NCI-H1105 treated with DMSO at 0.1 percent for 48 hours (cell line): ENCODE measurements at places on chromosomes 3 and 15.

DNA sequence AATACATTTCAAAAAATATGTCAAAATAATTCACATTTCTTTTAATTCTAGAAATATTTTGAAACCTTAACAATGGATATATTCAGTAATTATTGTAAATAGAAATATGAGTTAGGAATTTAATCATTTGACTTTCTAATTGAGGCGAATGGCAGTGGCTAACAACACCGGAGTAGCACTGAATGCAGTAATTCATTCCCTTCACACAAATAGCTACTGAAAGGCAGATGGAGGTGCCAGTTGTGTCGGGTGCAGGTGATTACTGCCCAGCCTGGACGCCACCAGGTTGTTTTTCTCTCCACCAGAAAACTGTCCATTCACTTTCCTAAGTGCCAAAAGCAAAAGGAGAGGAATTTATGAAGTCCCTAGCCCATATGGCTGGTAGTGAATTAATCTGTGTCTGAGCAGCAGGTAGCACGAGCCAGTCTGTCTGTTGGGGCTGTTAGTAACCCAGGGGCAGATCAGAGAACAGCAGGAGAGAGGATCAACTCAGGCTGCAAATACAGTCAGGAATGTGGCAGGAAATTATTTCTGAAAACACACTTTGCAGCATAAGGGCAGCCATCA is 79.3 kb upstream of the GMNC start:
- no peak for DNase-seq

DNA sequence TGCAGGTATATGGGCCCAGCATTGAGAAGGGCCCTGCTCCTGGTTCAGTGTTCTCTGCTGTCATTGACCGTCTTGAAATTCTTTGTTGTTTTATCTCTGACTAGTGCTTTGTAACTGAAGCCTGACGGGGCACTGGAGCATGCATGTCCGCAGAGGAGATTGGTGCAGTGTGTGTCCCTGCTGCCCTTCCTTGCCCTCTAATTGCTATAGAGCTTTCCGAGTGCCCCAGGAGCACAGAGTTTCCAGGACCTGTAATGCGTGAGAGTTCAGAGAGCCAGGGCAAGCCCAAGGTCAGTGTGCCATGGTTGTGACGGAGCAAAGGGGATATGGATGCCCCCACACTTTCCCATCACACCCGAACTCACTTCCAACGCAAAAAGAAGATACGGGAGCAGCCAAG is 174.3 kb upstream of the UBE3A start:
- no peak for DNase-seq

- DNase-seq, result no peak
These were observed 116.8 kb upstream of the SGO1 start for GRCh38 chr3:20302766-20303165.

DNA sequence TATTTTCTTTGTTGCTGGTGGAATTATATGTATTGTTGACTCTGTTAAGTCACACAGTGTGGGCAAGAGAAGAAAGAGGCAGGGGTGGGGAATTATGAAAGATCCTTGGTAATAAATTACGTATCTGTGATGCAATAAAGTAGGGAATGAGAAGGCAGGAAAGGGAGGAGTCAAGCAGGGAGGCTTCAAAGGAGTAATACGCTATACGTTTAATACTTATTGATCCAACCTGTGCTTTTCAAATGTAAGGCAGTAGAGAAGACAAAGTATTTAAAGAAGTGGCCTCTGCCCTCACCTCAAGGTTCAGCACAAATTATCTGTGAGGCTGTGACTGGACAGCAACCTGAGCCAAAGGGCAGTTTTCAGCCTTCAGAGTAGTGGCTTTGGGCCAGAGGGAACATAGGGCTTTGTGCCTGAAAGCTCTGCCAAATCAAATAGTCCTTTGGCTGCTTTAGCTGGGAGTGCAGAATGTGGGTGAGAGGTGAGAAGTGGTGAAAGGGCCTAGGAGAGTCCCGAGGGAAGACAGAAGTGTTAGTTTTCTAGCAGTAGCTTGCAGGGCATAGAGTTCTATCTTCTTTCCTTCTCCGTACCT is 1.2 kb upstream of the PLIN1 start:
- DNase-seq, result peak; percentile 8

GRCh38 chr15:59515190-59515589 is 77.2 kb downstream of the FAM81A start:
- no peak for DNase-seq

- peak; percentile 20 for DNase-seq
These were observed 281.3 kb downstream of the CLSTN2 start for GRCh38 chr3:140216249-140216648.

DNA sequence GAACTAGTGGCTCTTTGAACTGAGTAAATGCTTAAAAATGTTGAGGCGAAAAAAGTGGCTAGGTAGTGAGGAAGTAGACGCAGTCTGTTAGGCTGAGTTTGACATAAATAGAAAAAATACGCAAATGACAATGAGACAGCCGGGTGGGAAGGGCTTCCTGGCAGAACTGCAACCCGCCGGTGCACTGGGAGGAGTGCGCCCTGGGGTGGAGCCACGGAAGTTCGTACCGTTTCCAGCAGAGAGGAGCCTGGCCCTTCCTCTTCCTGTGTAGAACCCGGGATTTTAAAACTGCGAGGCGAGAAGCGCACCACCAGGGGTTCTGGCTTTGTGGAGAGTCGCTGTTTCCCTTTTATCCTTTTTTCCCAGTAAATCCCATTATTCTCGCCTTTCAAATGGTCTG is 602.6 kb downstream of the PYDC2 start:
- DNase-seq, result no peak

DNA sequence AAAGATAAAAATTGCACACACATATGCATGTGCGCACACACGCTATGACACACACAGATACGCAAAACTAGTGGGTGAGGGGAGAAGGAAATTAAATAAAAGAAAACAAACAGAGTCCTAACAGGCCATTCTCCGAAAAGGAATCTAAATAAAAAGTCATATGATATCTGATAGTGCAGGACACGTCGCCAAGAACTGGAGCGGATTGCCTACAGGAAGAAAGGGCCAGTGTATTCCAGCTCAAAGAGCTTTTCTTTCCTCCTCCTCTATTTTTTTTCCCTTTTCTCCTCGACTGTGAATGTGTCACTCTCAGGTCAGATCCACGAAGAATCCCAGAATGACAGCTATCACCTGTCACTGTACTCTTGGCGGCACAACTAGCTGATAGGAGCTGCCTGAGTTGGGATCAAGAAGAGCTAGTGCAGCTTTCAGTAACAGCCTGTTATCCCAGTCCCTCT is 157.8 kb downstream of the TIGIT start:
- peak; percentile 73 for DNase-seq

- DNase-seq, result no peak
These were observed 76.8 kb downstream of the TNIK start for GRCh38 chr3:171383206-171384018.

GRCh38 chr15:69351333-69351732 is 52.6 kb downstream of the PAQR5 start:
- no peak for DNase-seq

DNA sequence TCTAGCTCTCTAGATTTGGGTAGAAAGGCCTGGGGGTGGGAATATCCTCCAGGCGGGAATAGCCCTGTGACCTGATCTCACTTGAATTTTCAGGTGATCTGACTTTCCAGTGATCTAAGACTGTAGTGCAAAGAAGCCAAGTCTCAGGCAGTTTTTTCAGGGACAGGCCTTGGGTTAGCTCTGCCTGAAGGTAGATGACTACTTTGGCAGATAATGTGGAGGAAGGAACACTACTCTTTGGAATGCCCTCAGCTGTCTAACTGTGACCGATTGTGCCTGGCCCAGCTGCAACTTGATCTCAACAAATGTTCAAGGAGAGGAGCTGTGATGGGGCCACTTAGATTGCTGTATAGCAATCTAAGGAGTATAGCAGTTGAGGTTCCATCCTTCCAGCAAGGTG is 193.7 kb downstream of the TCF12 start:
- DNase-seq, result no peak

DNA sequence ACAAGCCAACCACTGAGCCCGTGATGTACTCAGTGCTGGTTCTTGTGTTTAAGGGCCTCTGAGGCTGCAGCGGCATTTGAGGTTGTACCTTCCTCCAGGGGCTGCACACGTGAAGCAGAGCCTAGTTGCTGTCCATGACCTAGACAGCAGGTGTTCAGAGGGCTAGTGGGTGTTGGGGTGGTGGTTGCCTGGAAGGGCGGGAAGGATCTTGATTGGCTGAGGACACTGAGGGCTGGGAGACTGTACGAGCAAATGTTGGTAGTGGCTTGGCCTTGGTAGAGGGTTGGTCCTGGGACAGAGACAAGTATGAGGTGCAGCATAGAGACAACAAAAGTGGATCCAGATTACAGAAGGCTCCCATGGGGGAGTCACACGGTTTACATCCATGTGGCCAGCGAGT is 17.0 kb upstream of the HES1 start:
- DNase-seq, result no peak

DNA sequence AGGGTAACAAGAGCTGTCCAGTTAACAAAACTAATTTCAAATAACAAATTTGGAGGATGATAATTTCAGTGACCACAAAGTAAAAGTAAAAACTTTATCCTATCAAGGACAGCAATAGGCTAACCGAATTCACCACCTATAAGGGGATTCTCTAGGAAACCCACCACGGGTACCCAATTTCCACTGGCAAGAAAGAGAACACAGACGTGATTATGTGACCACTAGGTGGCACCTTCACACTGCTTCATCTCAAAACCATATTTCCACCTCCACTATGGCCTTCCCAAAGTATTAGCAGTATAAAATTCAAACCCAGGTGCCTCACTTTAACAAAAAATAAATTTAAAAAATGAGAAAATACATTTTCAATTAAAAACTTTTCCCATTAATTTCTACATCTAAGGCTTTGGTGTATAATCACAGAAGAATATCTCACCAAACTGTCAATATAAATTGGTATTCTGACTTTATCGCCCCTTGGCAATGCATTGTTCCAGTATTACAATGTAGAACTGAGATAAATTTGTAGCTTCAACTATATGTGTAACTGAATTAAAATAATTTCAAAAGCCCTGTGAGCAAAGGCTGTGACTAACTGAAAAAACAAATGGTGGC is 96.5 kb downstream of the FSIP1 start:
- peak; percentile 19 for DNase-seq

GRCh38 chr3:58101499-58102389 is 93.5 kb downstream of the FLNB start:
- no peak for DNase-seq
